ENCODE measurements at places on chromosomes 16 and 17.
A peak's percentile ranks its signal among the peaks of the same experiment; 100 is the strongest.

- no peak for DNase-seq
Observed at GRCh38 chr17:75049057-75049456, 2.0 kb downstream of the KCTD2 start.

DNA sequence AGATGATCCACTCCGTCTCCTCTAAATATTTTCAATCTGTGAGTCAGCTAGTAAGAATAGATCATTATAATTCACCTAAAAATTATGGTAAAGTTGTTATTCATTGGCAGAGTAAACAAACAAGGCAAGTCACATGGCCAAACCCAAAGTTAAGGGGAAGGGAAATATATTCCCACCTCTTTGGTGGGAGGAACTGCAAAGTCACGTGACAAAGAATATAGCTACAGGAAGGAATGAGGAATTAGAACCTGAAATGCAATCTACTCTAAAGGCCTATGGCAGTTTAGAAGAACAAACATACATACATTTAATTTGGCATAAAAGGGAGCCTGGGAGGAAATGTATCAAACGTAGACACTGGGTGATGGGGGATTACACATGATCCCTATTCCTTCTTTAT lies 48.9 kb downstream of the NOG start:
- no peak for DNase-seq

GRCh38 chr16:73040136-73040535 lies 7.8 kb downstream of the ZFHX3 start:
- no peak for DNase-seq

GRCh38 chr16:88929091-88929445 lies 47.9 kb downstream of the CBFA2T3 start:
- no peak for DNase-seq

- DNase-seq, result no peak
Observed at GRCh38 chr17:78476149-78476548, 97.7 kb downstream of the PGS1 start.

DNA sequence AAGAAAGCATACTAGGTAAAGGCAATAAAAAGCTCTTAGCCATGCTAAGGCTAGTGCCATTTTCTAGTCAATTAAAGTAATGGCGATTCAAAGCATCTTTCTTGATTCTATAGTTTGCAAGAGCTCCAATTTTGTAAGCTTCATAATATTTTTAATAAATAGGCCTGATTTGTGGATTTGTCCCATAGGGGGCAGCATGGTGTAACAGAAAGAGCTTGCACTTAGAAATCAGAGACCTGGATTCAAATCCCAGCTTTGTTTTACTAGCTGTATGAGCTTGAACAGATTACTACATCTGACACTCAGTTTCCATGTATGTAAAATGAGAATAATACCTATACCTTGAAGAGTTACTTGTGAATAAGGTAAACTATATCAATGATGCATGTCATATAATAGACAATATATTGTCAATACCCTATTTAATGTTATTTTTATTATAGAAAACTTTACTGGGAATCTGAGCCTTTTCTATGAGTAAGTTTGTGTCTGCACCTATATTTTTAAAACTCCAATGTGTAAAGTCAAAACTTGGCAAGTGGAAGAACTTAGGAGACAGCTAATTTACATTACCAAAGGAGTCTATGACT lies 93.6 kb upstream of the NOG start:
- peak; percentile 2 for DNase-seq

- DNase-seq, result peak; percentile 38
Observed at GRCh38 chr16:10931134-10931533, 11.1 kb downstream of the DEXI start.
